ENCODE measurements at places on chromosomes 6 and 20. TPM values are rescaled to one million over a fixed set of nuclear protein-coding genes. Genes with fewer than 3 reads are reported as not detected.

The TREML2 gene
- not detected for total RNA-seq

The MRAP2 gene
- 0.07 TPM for total RNA-seq

The BTN1A1 gene
- not detected for total RNA-seq

The TBCC gene
- total RNA-seq, result 22.1 TPM

The SULF2 gene
- total RNA-seq, result 1.1 TPM

The FUCA2 gene
- total RNA-seq, result 86.7 TPM

The PGC gene
- total RNA-seq, result not detected

The APCDD1L gene
- total RNA-seq, result 15.8 TPM

The TRDN gene
- not detected for total RNA-seq

The TGM3 gene
- total RNA-seq, result not detected

The PLCG1 gene
- 48.9 TPM for total RNA-seq

The RBPJL gene
- total RNA-seq, result not detected

DNA sequence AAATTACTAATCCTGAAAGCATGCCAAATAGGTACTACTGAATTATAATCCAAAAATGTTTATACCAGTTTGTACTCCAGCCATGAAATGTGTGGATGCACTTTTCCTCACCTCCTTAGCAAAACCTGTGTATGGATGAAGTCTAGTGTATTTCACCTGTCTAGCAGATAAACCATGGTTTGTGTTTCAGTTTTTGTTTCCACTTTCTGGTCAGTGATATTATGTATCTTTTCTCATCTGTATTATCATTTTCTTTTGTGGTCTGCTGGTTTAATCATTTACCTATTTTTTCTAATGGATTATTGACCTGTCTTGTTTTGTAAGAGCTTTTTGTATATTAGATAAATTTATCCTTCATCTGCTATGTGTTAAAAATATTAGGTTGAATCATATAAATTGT is 41.0 kb upstream of the TMEM217 start:
- no peak for DNase-seq

DNA sequence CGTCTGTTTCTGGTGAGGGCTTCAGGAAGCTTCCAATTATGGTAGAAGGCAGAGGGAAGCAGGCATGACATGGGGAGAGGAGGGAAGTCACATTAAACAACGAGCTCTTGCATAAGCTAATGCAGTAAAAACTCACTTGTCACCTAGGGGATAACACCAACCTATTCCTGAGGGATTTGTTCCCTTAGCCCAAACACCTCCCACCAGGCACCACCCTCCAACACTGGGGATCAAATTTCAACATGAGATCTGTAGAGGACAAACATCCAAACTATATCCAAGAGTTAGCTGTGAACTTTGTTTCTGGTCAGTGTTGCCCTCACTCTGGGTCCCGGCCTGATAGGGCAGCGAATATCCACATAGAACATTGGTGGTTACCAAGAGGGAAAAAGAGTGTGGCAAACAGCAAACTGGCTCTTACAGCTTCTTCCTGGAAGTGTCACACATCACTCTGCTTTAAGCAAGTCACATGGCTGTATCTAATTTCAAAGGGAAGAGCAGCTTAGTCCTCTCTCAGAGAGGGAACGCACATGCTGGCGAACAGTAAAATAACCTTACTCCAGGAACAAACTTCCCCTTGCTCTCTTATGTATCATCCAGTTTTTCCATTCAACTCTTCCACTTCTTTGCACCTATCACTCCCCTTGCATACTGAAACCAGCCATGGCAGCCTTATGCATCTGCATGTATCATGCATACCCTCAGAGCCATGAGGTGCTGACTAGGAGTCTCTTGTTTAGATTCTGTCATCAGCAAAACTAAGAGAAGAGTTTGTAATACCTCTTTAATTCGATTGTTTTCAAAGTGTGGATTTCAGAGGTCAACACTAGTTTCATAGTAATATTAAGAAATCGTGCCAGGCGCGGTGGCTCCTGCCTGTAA is 4.8 kb upstream of the MOCS1 start:
- no peak for DNase-seq

GRCh38 chr6:21200134-21200870 is 393.2 kb upstream of the SOX4 start:
- DNase-seq, result no peak

GRCh38 chr6:30547454-30547853 is 8.8 kb downstream of the GNL1 start:
- no peak for DNase-seq

GRCh38 chr6:128036808-128037570 is 136.1 kb upstream of the THEMIS start:
- no peak for DNase-seq

- DNase-seq, result no peak
These were observed 844 bp downstream of the WFDC2 start for GRCh38 chr20:45470262-45470931.

DNA sequence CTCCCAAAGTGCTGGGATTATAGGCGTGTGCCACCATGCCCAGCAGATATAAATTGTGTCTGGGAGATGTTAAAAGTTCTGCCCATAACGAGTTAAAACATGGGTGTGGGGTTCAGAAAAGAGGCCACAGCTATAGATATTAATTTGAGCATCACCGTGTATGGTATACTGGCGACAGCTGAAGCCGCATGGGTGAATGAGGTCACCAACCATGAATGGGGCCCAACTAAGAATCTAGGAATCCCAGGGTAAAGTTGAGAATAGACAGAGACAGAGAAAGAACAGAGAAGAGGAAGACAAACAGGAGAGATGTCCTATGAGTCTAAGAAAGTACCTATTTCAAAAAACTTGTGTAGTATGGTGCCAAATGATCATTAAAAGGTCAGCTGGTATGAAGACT is 50.9 kb downstream of the ILRUN start:
- DNase-seq, result no peak

GRCh38 chr6:89597988-89598387 is 40.6 kb downstream of the LYRM2 start:
- peak; percentile 1 for DNase-seq

GRCh38 chr20:49278818-49279676 is 1.2 kb upstream of the ZNFX1 start:
- DNase-seq, result no peak

- DNase-seq, result no peak
These were observed 43.2 kb downstream of the PPP1R3G start for GRCh38 chr6:5128351-5128750.

- no peak for DNase-seq
These were observed 453.4 kb upstream of the SPTLC3 start for GRCh38 chr20:12555369-12555768.

GRCh38 chr6:170172392-170172791 is 118.5 kb downstream of the DLL1 start:
- DNase-seq, result no peak

- DNase-seq, result no peak
These were observed 60.8 kb downstream of the TTI1 start for GRCh38 chr20:37972256-37973058.

- DNase-seq, result no peak
These were observed 43.0 kb downstream of the RPRD1B start for GRCh38 chr20:38076548-38076947.

GRCh38 chr6:45698046-45698445 is 317.6 kb downstream of the CLIC5 start:
- peak; percentile 58 for DNase-seq

- DNase-seq, result no peak
These were observed 320.2 kb upstream of the JARID2 start for GRCh38 chr6:14925699-14926026.

GRCh38 chr20:20215976-20216727 is 151.8 kb upstream of the INSM1 start:
- DNase-seq, result no peak

DNA sequence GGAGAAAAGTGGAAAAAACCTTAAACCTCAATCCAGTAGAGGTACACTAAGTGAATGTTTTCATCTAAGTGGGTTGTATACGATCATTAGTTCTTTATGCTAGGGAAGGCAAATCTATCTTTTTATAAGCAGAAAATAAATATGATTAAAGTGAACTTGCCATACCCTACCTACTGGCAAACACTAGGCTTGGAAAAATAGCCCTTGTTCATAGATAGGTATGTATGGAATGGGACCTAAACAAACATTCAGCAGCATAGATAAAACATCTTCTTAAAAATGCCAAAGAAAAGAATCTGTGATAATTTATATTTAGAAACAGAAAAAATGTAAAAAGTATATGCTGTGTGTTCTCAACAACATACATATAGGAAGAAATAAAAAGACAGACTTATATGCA is 18.8 kb downstream of the REV3L start:
- DNase-seq, result no peak

GRCh38 chr6:35711731-35712130 is 23.0 kb upstream of the FKBP5 start:
- no peak for DNase-seq

DNA sequence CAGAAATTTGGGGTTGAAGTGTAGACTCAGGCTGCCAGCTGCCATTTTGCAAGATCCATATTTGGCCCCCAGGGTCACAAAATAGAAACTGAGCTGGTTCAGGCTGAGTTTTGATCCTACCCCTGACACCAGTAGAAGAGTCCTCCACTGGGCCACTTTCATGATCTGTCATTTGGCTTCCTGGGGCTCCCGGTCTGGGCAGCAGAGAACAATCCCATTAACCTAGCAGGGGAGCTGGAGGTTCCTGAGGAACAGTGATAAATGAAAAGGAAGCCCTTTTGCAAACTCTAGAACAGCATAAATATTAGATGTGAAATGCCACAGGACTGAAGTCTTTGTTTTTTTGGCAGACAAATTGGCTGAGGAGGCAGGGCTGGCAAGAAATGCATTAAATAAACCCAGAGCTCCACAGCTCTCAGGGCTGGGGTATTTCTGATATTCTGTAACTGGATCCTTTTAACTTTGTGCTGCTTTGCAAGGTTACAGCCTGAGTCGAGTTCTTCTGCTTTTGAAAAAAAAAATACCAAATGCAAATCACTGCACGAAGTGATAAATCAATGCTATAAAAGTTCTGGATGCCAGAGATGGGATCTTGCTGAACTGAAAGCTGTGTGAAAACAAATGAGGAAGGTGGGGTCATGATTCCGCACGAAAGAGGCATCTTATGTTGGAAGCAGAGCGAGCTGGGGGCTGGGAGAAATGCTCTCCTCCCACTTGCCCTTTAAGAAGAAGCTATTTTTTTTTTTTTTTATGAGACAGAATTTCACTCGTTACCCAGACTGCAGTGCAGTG is 64.4 kb downstream of the SULF2 start:
- DNase-seq, result peak; percentile 13

DNA sequence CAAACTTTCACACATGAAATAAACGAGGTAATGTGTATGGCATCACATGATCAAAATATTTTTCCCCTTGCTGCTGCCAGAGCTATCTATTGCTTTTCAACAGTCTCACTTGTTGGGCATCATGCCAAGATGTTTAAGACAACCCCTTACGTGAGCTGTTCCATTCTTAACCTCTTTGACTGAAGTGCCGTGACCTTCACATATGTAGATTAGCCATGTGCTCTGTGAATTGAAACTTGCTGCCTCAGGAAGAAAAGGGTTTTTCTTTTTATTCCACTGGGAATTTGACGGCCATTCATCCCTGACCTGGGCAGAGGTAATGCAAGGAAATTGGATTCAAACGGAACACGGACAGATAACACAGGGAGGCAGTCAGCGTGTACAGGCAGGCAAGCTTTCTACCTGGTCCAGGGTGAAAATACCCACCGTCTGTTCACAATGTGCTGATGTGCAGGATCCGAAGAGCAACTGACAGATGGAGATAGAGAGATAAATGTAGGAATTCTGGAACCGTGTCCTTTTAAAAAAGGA is 14.2 kb downstream of the ARID1B start:
- no peak for DNase-seq

DNA sequence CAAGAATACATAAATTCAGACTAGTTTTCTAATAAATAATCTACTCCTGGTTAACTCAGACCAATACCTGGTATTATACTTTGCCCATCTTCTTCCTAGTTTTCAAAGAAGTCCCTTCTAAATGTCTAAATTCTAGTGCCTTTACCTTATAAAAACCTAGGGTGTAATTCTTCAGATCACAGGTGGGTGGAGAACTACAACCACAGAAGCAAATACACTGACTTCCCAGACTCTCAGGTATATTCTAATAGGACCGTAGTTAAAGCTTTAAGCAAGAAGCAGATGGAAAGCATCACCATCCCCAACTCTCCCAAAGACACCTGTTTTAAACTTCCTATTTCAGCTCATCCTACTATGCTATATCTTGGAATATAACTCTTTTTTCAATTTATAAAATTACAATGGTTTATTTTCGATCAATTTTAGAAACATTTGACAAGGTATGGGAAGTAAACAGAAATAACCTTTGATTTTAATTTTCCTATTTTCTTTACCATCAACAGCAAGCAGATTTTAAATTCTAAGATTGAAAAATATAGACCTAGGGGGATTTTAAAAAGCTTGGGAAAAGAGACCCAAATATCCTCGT is 15.8 kb downstream of the MAN1A1 start:
- DNase-seq, result no peak

- no peak for DNase-seq
These were observed 74.6 kb downstream of the BACH2 start for GRCh38 chr6:90222008-90222407.

- DNase-seq, result peak; percentile 76
These were observed 9.4 kb downstream of the CDK5RAP1 start for GRCh38 chr20:33391722-33392415.

DNA sequence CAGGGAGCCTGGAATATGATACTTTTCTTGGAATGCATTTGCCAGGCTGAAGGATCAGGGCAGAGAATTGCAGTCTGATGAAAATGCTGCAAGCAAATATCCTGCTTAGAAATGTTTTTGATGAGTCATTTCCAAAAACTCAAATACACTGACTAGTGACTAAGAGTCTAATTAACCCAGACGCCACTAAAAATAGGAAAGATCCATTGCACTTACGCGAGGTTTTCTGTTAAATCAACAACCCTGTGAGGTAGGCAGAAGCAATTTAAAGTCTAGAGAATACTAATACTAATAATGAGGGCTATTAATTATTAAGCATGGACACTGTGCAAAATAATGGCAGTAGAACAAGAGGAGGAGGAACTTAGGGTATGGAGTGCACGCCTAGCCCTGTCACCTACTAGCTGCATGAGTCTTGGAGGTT is 130.1 kb upstream of the DOK5 start:
- peak; percentile 87 for DNase-seq

GRCh38 chr6:161318456-161318855 is 44.6 kb upstream of the AGPAT4 start:
- no peak for DNase-seq

DNA sequence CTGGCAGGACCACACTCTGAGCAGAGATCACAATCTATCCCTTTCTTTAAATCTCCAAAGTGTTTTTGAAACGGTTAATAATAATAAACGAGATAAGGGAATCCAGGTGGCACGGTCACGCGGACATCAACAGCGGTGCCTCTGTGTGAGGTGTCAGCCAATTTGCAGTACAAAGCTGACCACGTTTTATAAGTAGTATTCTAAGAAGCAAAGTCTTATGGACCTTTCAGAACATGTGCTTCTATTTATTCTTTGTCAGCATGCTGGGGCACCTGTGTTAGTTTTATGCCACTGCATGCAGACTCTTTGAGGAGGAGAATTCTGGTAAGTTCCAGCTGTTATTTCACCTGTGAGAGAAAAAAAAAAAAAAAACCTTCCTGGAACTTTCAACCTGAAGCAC is 39.0 kb upstream of the EXOC2 start:
- DNase-seq, result no peak

- no peak for DNase-seq
These were observed 533 bp downstream of the OSTM1 start for GRCh38 chr6:108074057-108074358.

All from HFFc6 (cell line).